ENCODE measurements at places on chromosomes 5 and 9. TPM values are rescaled to one million over a fixed set of nuclear protein-coding genes. Genes with fewer than 3 reads are reported as not detected.

DNA sequence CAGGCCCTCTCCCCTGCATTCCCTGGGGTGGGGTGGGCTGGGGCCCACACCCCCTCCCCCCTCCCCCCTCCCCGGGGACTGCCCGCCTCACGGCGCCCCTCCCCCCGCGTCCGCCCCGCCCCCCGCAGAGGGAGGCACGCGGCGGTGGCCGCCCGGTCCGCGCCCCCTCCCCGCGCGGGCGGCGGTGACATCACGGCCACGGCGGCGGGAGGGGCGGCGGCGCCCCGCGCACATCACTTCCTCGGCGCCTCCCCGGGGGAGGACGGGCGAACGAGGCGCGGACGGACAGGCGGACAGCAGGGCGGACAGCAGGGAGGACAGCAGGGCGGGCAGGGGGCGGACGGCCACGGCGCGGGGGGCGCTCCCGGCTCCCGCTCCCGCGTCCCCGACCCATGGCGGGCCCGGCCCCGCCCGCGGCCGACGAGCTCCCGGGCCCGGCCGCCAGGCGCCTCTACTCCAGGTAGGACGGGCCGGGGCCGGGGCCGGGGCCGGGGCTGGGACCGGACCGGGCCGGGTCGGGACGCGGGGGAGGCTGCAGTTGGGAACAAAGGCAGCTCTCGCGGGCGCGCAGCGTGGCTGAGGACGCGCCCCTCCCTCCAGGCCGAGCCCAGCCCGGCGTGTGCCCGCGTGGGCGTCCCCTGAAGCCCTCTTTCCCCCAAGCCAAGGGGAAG is at the start of gene GPSM1:
TSS of gene GPSM1 (plus strand) at position 236 of the 671 bp plus-strand sequence. CDS start at position 393, 157 bp downstream.
- DNase-seq, result peak; percentile 64

GRCh38 chr5:6405591-6405990 is 27.2 kb upstream of the MED10 start:
- DNase-seq, result no peak

Gene GDA
- not detected for total RNA-seq

GRCh38 chr5:150532151-150532550 is 24.2 kb downstream of the NDST1 start:
- no peak for DNase-seq

DNA sequence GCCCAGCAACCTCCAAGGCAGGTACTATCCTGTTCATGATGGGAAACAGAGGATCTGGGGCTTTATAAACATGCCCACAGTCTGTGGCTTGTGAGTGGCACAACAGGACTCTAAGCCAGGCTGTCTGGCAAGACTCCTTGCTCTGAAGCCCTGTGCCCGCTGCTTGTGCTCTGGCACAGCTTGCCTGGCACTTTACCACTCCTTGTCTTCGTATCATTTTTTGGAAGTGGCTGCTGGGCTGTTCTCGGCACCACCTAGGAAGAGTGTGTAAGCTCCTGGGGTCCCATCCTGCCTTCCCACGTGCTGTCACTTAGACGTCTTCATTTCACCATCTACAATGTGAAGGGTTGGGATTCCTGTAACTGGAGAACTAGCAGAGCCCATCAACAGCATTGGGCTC is 59.3 kb upstream of the GLRX start:
- no peak for DNase-seq

Gene CCDC183
- 2.2 TPM for total RNA-seq

DNA sequence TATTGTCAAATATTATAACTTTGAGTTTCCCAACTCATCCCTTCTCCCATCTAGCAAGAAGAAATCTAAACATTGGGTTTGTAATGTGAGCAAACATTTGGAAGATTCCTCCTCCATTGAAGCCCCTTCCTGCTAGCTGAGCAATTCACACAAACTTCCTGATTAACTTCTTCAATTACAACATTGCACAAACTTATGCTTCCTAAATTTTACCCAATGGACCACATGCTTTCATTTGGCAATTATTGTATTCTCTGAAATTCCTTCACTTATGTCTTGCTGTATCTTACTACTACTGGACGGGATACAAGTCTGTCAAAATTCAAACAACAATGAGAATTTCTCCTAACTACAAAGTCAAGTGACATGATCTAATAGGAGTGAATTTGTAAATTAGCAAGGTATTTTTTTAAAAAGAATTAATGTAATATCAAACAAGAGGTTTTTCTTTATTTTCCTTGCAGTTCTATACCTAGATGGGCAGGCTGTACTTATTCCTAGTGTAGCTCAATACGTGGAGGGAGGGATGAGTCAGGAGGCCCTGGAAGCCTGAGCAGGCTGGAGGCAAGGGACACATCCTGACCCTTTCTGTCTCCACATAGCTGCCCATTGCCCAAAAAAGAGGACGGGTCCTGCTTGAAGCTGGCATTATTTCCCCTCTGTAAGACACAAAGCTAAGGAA is 11.8 kb upstream of the IFNW1 start:
- no peak for DNase-seq

DNA sequence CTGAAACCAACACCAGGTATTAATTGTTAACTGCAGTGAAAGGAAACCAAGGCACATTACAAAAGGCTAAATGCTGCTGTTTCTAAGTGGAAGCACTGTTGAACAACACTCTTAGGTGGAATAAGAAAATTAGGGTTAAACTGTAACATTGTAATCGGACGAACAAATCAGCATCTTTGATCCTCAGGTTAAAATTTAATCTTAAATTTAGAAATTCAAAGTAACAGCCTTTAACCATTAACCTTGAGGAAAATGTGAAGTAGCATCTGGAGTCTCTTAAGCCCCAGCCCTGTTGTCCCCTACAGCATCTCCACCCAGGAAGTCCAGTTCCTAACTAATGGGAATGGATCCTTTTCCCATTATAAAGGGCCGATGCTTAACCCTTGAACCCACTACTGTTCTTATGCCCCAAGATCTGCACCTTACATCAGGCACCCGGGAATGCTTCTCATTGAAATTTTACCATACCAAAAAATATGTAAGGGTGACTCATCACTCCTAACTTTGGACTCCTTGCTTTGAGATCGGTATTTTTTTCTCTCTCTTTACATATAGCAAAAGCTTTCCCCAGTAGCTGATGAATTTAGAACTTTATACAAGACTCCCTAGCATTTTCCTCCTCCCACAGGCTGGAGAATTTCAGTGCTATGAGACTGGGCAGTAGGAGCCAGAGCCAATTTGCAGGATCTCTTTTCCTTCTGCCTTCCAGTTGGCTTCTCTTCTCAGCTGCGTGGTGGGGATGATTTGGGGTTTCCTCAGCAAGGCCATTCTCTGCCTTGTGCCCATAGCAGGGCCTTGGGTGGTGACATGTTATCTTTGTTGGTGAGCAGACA is 32.0 kb upstream of the ITGA2 start:
- DNase-seq, result no peak

GRCh38 chr9:123434619-123435240 is 78.7 kb downstream of the CRB2 start:
- DNase-seq, result no peak

GRCh38 chr9:106622164-106622487 is 240.8 kb upstream of the ZNF462 start:
- DNase-seq, result no peak

Gene GRIA1
- not detected for total RNA-seq

Gene PHF24
- not detected for total RNA-seq

Gene GCNT4
- total RNA-seq, result 6.0 TPM

- DNase-seq, result no peak
Observed at GRCh38 chr5:41112486-41113455, 41.6 kb upstream of the MROH2B start.

Gene CATSPER3
- 0.40 TPM for total RNA-seq

Gene C9orf153
- 0.30 TPM for total RNA-seq

DNA sequence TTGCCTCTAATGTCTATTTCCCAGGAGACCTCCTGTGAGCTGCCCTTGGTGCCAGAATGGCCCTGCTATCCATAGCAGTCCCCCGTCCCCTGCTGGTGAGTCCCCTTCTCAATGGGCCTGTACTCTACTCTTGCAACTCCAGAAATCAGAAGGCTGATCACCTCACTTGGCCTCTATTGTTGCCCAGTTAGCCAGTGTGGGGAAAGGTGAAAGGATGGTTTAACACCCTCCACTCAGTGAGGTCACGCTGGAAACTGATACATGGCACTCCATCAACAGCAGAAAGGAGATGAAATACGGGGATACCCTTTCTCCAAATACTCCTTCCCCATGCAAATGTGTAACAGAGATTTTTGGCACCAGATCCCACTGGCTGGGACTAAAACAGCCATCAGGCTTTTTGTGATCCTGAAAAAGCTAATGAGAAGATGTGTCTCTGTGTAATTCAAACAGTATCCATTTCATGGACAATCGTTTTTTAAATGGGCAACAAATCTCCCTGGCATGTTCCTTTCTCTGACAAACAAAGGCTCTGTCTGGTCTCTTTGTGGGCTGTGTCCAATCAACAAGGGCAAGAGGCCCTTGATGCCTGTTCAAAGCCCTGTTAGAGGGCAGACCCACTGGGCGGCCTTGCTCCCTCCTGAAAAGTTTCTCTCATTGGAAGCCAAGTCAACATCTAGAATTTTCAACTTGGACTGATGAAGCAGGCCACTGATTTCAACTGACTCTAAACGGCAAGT is 343.7 kb downstream of the SPOCK1 start:
- no peak for DNase-seq

Gene TTC23L
- not detected for total RNA-seq

GRCh38 chr9:136326061-136326760 is 1.1 kb upstream of the GPSM1 start:
- DNase-seq, result no peak

GRCh38 chr9:31471010-31471409 is 913.4 kb upstream of the ACO1 start:
- no peak for DNase-seq

GRCh38 chr5:85843535-85843934 is 774.2 kb upstream of the COX7C start:
- DNase-seq, result no peak

DNA sequence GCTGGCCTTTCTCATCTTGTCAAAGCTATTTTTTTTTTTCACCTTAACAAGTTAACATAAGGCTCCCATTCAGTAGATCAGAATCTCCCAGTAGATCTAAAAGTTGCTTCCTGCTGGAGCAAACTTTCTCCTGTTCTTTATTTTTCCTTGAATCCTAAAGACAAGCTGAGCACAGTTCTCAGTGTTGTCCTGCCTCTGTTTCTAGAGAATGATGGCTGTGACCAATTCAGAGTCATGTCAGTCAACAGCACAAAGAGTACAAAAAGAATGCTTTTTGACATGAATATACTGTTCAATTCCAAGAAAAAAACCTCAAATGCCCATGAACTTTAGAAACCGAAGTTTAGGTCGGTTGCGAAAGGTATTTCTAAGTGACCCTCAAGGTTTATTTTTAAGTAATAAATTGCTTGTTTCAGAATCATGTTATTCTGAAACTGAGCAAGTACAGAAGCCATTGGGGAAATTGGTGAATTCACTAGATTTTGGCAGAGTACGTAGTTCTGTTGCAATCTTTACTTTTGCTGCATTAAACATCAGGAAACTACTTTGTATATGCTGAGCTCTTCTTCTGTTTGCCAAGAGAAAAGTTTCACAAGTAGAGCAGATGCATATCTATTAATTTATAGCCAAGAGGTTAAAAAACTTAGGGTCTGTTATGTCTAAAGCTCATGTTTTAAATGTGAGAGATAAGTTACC is 161.7 kb upstream of the RPS23 start:
- no peak for DNase-seq

- no peak for DNase-seq
Observed at GRCh38 chr9:131253891-131254491, 22.3 kb downstream of the FAM78A start.

Gene PCSK5
- total RNA-seq, result 6.0 TPM

Gene WDR31
- 1.00 TPM for total RNA-seq

GRCh38 chr5:140054086-140054689 is 11.1 kb upstream of the NRG2 start:
- DNase-seq, result no peak

DNA sequence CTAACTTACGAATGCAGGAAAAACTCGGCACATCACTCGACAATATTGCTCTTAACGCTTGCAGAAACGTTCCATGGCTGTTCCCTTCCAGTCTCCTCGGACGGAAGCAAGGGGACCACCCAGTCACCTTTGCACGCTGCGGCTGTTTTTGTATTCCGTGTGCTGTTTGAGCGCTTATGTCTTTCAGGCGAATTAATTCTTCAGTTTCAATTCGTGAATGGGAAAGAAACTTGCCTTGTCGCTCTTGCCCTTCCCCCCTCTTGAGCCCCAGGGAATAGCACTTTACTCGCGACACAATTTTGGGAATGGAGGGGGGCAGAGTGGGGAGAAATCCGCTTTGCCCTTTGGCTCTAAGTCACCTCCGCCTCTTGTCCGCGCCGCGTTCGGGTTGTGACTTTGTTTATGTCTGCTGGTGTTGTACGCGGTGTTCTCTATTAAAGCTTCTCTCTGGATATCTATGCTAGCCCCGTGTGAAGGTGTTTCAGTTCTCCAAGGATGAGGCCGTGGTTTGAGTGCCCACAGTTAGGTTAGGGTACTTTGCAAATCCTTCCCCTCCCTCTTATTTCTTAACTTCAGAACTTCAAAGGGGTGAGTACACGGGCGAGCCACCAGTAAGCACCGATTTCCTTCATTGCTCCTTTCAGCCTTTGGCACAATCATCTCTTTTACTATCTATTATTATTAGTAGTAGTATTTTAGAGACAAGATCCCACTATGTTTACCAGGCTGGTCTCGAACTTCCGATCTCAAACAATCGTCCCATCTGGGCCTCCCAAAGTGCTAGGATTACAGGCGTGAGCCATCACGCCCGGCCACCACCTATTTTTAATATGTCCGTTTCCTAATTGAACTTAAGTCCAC is 2.7 kb downstream of the FOXB2 start:
- DNase-seq, result no peak

Gene TMC1
- not detected for total RNA-seq

DNA sequence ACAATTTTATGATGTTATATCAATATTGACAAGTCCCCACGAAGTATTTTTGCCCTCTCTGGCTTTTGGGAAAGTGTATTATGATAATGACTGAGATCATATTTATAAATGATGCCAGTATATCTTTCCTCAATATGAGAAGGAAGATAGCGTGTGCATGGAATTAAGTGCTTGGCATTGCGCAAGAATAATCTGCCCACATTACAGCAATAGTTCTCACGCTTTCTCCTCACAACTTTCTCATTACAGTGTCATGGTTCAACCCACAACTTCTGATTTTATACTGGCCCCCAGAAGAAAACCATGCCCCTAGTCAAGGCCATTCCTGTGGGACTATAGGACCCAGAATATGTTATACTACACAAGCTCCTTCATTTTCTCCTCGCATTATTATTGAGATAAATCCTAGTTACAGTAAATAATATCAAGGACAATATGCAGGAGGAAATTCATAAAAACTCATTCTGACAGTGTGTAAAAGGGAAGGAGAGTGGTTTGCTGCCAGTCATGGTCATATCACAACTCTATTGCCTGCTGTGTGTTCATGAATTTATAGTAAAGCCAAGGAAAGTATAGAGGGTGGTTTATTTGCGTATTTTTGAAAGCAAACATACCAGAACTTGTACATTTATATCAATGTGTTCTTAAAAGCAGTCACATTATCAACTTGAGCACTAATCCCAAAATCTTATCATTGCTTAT is 114.1 kb downstream of the PIK3R1 start:
- no peak for DNase-seq

DNA sequence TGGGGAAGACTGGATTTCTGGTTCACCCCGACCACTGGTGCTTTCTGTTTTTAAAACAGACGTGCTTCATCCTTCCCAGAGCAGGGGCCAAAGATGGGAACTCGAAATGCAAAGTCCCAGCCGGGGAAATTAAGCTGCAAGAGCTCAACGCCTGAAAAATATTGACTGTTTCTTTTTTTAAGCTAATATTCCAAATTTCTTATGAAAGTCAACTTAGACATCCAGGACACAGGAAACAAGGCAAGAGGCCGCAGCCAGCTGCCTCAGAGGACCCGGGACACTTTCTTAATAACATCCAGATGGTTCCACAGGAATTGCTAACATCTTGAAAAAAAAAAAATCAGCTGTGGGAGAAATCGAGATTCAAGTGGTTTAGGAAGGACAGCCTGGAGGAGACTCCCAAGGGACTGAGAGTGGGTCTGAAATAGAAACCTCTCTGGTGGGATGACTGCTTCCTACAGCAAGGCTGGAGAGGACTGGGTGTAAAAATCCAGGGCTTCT is 144.9 kb downstream of the FGF1 start:
- no peak for DNase-seq
